NCI-H2081 (cell line): ENCODE measurements at places on chromosomes 7 and 10.

DNA sequence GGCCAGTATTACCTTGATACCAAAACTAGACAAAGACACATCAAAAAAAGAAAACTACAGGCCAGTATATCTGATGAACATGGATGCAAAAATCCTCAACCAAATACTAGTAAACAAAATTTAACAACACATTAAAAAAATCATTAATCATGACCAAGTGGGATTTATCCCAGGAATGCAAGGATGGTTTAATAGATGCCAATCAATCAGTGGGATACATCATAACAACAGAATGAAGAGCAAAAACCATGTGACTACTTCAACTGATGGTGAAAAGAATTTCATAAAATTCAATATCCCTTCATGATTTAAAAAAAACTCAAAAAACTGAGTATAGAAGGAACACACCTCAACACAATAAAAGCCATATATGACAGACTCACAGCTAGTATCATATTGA is 25.2 kb upstream of the UBN2 start:
- DNase-seq = no peak

DNA sequence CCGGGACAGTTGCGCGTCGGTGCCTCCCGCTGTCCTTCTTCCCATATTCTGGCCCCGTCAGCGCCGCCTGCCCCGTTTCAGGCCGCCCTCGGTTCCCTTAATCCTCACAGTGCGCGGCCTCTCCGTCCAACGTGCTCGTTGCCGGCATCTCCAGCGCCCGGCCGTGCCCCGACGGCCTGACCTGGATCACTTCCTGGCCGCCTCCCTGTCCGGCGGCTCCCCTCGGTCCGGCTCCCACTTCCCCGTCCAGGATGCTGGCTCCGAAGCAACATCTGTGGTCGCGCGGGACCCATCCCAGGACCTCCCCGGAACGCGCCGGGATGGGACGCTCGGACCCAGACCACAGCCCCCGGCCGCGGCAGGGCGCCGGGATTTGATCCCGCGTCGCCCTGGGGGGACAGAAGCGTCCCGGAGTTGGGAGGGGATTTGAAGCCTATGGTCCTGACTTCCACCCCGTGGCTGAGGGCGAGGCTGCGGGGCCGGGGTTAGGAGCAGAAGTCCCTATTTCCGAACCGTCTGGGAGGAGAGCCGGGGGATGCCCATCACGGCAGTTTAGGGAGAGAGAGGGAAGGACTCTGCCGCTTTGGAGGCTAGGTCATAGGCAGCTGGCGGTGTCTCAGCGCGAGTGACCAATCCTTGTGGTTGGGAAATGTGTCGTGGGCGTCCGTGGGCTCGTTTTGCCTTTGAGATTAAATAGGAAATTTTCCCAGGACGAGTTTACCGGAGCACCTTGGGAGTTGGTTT is 53.8 kb downstream of the KCTD7 start:
- DNase-seq = no peak

- no peak for DNase-seq
Measured at GRCh38 chr7:1610678-1611302, 41.0 kb upstream of the PSMG3 start.

GRCh38 chr10:77121829-77122228 is 515.8 kb downstream of the KCNMA1 start:
- DNase-seq = no peak

DNA sequence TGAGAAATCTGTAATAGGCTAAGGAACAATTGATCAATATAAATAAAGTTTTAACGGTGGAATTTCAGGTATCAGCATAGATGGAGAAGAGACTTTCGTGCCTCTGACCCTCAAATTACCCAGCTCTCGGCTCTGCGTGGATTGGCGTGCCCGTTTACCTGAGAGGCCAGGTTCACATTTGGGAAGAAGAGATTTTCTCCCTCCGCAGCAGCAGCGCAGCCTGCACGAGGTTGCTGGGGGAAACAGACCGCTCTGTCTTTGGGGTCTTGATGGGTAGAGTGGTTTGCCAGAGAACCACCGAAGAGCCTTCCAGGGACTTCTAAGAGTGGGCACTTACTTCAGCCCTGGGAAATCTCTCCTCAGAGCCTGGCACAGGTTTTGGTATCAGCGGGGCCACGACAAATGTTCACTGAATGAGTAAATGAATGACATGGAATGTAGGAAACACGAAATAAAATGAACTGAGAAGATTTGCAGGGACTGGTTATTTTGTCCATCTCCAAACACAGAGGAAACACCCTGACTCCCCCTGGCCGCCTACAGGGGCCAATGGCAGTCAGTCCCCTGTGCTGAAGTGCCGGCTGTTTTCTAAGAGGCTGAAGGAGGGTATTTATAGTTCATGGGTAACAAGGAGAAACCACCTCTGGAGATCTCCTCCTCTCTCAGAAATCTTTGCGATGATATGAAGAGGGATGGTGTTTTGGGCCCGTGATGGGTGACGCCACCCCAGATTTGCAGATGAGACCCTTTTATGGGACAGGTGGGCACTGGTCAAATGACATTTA is 338.5 kb downstream of the ADARB2 start:
- DNase-seq = no peak
